Lower leg skin (tissue), 4 donors: ENCODE measurements at places on chromosomes 12 and 14. TPM values are rescaled to one million over a fixed set of nuclear protein-coding genes. Genes with fewer than 3 reads are reported as not detected.

DNA sequence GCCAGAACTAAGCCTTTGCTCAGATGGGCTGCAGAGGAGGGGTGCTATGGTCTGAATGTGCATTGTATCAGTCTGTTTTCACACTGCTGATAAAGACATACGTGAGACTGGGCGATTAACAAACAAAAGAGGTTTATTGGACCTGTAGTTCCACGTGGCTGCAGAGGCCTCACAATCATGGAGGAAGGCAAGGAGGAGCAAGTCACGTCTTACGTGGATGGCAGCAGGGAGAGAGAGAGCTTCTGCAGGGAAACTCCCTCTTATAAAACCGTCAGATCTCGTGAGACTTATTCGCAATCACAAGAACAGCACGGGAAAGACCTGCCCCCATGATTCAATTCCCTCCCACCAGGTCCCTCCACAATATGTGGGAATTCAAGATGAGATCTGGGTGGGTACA is 3.8 kb upstream of the BRF1 start:
- DNase-seq: no peak

- no peak for DNase-seq
Measured at GRCh38 chr12:131863711-131864396, 30.6 kb upstream of the ULK1 start.

- DNase-seq: no peak
Measured at GRCh38 chr14:87813686-87814085, 179.3 kb downstream of the GALC start.

DNA sequence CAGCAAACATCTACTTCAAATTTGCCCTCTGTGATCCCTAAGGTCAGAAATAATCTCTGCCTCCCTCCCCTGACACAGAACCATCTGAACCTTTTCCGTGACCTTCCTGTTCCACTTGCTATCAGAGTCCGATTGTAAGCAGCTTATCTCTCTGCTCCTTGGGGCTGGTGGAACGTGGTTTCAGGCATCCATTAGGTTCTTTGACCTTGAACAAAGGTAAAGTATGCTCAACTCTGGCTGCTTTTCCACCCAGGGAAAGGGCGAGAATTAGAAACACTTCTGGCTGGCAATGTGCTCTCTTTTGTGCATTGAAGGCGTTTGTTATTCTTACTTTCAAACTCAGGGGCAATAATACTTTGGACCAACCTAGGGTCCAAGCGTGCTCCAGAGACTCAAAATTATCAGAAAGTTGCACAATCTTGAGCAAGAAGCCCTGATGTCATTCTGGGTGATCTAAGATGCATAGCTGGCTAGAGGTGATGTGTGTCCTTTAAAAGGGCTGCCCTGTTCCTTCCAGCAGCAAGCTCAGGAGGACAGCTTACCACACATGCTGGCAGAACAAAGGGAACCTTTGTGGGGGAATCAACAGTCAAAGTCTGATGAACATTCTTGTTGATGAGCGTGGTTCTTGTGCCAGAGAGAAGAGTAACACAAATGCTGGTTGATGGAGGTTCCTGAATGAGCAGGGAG is 29.8 kb downstream of the ADGRD1 start:
- DNase-seq: no peak

DNA sequence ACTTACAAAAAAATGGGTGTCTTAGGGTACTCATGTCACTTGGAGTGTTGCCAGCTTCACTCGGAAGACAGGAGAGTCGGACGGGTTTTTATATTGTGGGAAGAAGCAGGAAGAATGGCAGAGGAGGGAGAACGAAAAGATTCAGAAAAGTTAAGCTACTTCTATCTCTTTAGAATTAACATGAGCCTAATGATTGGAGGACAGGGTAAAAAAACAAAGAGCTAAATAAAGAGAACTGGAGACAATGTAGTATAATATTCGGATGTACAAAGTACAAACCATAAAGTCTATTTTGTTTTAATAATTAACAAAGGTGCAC is 43.9 kb downstream of the EFCAB11 start:
- no peak for DNase-seq

DNA sequence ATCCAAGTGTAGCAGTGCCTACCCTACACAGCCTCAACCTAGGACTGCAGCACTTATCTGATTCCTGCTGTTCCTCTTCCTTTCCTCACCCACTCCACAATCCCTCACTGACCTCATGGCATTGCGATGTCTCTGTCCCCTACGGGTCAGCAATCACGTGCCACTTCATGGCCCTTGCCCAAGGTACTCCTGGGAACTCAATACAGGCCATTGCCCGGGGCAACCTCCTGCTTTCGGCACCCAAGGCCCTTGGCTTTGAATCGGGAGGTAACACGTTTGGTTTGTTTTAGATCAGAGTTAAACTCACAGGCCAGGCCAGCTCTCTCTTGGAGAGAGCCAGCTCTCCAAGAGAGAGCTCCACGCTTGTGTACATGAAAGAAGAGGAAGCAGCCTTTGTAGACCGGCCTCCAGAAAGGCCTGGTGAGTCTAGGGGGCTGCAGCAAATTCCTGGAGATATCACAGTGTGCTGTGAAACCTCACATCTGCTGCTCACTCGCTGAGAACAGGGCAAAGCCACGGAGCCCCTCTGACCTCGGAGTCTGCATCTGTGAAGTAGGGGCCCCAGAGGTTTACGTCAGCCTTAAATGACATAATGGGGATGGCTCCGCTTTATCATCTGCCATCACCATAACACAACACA is 12.2 kb downstream of the CLMN start:
- no peak for DNase-seq

KLRB1 gene
- total RNA-seq: 0.42 TPM

NKX2-1 gene
- total RNA-seq: not detected
